ENCODE measurements at places on chromosomes 1 and 21.

- no peak for DNase-seq
These were observed 70.3 kb upstream of the KLHDC7A start for GRCh38 chr1:18410407-18410806.

- DNase-seq: no peak
These were observed 12.0 kb downstream of the FHAD1 start for GRCh38 chr1:15258833-15259621.

- no peak for DNase-seq
These were observed 2.9 kb downstream of the ZNF672 start for GRCh38 chr1:248840946-248841345.

DNA sequence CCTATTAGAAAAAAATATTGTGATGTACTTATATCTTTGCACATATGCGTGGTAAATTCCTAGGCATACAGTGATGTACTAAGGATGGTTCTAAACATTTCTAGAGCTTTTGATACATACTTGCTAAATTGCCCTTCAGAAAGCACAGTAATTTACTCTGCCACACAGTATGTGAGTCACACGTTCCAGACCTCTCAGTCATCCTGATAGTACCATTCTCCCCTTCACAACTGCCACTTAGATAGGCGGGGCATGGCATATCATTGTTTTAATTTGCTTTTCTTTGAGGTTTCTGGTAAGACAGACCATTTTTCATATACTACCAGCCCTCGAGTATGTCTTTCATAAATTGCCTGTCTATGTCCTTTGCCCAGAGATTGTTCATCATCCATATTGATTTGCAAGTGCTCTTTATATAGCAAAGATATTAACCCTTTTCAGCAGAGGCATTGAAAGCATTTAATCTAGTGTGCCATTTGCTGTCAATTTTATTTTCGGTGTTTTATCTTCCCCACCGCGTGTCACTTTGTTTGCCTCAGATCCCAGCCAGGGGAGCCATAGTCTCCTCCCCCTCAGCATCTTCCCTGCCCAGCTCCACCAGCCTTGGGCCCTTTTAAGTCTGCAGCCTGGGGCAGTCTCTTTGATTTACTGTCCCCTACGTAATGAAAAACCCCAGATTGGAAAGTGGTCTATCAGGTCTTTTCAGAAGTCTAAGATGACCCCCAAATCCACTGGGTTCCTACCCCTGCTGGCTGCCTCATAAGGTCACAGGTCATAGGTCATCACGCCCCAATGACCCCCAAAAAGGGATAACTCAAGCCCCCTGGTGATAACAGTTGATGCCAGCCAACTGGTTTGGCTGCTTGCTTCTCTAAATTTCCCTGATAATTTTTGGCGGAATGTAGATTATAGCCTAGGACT lies 11.8 kb upstream of the PAX7 start:
- peak; percentile 60 for DNase-seq

DNA sequence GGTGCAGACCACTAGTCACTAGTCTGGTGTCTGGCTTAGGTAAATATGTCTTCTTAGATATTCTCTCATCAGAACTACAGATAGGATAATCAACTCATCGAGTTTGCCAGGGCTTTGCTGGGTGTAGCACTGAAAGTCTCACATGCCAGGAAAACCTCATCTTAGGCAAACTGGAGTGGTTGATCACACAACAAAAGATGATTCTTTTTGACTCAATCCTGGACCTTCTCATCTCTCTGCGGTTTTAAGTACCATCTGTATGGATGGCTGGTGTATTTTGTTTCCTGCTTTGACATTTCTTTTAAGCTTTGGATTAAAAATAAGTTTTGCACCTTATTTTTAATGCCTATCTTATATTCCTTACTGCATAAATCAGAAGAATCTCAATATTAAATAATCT lies 11.3 kb downstream of the GBP2 start:
- no peak for DNase-seq

DNA sequence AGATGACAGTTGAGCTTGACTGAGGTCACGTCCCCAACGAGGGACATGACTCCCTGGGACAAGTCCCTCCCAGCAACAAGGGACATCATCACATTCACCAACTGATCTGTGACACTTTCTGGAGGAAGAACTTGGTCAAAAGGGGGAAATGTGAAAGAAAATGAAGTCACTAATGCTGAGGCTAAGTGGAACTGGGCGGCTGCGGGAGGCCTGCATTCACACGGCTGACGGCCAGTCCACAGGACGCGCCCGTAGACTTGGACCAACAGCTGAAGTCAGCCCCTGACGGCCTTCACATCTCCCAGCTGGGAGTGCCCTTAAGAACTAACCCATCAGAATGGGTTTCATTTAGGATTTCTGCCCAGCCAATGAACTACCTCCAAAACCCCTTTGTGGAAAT lies 26.6 kb downstream of the POFUT2 start:
- DNase-seq: no peak

DNA sequence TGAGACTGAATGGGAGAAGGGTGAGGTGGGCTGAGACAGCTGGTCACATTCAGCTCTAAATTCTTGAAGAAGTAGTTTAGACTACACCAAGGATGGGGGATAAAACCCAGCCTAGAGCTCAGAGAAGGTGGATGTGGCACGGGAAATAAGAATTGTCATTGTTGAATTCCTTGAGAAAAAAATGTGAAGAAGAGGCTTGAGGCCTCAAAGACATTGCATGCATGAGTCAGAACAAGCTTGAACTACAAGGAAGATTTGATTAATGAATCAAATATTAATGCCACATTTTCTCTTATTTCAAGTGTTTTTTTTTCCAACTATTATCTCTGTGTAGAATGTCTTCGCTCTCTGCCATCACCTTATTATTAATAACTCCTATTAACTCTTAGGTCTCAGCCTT lies 58.9 kb downstream of the MAP3K7CL start:
- no peak for DNase-seq

Measured in H54 (cell line).